ENCODE measurements at places on chromosomes 6 and 20.

GRCh38 chr6:43186019-43186418 lies 4.0 kb downstream of the CUL9 start:
- DNase-seq, result no peak

GRCh38 chr6:77986380-77987034 lies 333.7 kb downstream of the MEI4 start:
- no peak for DNase-seq

GRCh38 chr20:21090721-21091120 lies 15.4 kb downstream of the LINC00237 start:
- DNase-seq, result no peak

DNA sequence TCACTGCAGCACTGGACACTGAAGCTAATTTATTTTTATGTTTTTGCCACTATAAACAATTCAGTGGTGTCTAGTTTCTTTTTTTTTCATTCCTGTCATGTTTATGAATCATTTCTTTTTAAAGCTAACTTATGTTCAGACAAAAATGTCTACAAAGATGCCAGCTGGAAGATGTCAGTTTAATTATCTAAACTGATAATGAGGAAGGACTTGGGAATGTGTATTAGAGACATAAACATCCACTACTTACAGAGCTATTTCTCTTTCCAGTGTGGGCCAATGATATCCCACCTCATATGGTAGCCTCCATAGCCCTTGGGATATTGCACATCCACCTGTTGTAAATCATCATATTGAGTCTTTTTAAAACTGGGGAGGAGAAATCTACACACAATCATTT lies 132.1 kb upstream of the FAM184A start:
- no peak for DNase-seq

GRCh38 chr6:85537055-85537494 lies 56.6 kb downstream of the SNX14 start:
- no peak for DNase-seq

DNA sequence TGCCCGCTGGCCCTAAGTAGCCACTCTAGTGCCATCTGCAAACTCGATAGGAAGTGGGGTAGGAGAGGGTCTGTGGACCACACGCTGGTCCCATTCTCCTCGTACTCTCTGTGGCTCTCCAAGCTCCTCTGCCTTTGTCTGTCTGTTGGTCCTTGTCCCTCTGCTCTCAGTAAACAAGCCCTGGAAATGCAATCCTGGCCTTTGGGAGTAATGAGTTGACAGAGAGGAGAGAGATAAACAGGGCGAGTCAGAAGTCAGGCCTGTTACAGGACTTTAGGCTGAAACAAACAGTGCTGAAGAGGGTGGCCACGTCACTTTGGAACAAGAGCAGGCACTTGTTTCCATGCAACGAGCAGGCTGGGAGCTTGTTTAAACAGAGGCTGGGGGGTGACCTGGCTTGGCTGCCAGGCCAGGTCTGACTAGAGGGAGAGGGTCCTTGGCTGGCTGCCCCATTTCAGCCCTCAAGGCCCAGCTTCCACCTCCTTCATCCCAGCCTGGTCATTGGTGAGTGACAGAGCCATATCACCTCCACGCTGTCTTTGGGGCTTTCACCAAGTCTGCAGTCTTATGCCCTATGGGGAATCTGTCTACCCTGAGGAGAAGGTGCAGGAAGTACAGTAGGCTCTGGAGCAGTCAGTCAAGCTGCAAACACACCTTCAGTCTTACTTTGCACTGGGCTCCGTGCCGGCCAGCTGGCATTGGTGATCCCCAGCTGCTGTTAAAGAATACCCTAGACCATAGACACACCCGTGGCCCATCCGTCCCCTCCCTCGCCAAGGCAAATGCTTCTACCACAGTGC lies 22.6 kb downstream of the FOXP4 start:
- DNase-seq, result no peak

GRCh38 chr6:137799950-137800568 lies 67.0 kb upstream of the TNFAIP3 start:
- DNase-seq, result no peak

DNA sequence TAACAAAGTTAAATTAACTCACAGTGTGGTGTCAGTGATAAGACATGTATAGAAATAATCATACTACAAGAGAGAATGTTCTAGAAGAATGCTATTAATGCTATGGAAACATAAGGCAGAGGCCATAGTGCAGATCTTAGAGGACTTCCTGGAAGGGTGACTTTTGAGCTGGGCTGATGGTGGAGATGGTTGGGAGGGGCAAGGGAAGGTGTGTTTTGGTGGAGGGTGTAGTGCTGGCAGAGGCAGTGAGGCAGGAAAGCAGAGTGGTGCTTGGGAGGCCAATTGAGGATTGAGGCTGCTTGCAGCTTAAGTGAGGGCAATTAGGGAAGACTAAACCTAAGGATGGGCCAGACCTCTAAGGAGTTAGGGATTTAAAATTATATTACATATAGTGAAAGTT lies 58.5 kb upstream of the FNDC1 start:
- DNase-seq, result no peak

Data from stimulated activated CD8-positive, alpha-beta memory T cell treated with anti-CD3 and anti-CD28 coated beads, Interleukin-4, amount 100 ng/mL, for 4 hours (primary cell).